Stimulated activated CD4-positive, alpha-beta T cell treated with anti-CD3 and anti-CD28 coated beads, Interleukin-2, amount 100 ng/mL, for 48 hours (primary cell): ENCODE measurements at places on chromosomes 2 and 18.

DNA sequence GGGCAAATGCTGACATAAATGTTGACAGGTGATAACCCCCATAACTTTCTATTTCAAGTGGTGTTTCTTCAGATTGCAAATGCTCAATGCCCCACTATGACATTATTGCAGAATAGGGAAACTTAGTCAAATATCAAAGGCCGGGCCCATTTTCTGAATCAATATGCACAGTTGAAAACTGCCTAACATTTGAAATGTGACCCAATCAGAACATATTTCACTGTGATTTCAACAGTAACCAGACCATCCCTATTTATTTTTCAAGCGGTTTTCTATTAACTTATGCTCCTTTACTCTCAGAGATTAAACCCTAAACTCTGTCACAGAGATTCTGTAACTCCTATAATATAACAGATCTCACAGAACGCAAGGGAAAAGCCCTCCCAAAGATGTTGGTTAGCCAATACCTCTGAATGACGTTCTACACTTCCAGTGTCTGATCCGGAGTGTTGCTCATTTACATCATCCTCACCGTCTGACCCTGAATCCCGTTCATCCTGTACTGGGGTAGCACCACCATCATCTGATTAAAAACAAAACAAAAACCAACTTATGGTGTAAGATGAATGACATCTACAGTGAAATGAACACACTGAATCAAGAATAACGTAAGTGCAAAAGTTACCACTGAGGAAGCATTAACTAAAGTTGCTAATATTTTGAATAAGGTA is 2.9 kb downstream of the IWS1 start:
- no peak for DNase-seq

- no peak for DNase-seq
Observed at GRCh38 chr2:37583402-37583801, 88.0 kb downstream of the CDC42EP3 start.

DNA sequence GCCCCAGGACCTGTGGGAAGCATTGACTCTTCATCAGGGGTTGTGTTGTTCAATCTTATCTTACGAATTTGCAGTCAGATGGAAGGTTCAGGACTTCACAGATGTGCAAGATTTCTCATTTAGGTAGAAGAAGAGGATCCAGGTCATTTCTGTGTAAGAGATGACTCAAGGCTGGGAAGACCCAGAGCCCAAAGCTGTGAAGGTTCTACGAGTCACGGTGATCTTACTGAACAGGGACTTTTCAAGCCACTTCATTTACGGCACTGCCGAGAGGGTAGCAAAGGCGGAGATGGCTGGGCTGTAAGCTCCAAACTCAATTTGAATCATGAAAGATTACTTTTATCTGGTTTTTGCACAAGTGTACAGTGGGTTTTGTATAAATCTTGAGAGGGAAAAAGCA is 228.0 kb upstream of the MEX3C start:
- DNase-seq = no peak

GRCh38 chr2:26709323-26710110 is 17.0 kb downstream of the KCNK3 start:
- DNase-seq = no peak

DNA sequence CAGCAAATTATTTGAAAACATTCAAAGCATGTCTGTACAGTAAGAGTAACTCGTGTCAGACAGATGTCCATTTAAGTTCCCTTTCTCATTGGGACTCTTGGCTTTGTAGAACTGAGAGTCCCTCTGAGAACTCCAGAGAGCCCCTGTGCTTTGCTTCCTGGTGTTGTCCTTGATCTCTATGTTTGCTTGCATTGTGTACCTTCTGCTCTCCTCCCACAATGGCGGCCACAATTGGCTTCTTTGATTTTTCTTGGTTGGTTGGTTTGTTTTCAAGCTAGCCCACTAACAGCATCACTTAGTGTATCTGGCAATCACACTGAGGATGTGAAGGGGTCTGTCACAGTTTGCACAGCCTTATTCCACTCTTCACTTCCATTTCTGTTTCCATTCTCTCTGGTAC is 15.1 kb downstream of the ASB18 start:
- no peak for DNase-seq

- DNase-seq = no peak
Observed at GRCh38 chr2:233029321-233029720, 3.2 kb upstream of the NEU2 start.

GRCh38 chr2:212034841-212035585 is 503.6 kb downstream of the ERBB4 start:
- no peak for DNase-seq

GRCh38 chr18:21183670-21184069 is 58.4 kb upstream of the GREB1L start:
- no peak for DNase-seq

DNA sequence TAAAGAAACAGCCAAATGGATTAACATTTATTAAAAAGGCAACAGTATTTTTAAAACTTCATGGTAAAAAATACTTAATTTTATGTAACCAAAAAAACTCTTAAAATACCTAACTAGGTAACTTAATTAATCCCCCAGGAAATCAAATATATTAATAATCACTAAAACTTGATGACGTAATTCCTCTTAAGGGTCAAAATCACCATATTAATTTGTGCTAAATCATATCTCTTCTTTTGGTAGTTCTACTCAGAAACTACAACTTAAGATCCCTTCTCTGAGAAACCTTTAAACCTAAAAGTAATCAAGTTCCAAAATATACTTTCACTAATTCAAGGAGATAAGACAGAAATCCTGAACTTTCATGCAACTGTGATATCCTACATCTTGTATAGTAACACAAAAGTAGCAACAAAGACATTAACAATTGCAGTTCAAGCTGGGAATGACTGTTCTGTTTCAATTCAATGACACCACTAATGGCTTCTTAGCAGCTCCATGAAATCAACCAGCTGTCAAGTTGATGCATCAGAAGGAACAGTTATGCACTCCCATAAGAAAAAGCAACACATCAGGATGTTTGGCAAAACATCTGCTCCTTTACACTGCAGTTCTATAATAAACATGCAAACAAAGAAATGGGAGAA is 4.0 kb downstream of the BAZ2B start:
- no peak for DNase-seq

GRCh38 chr2:98317214-98317613 is 29.0 kb upstream of the CNGA3 start:
- DNase-seq = no peak

- DNase-seq = no peak
Observed at GRCh38 chr2:25373269-25373981, 31.7 kb upstream of the DNMT3A start.

- DNase-seq = no peak
Observed at GRCh38 chr2:140086964-140087363, 1306.8 kb upstream of the NXPH2 start.

DNA sequence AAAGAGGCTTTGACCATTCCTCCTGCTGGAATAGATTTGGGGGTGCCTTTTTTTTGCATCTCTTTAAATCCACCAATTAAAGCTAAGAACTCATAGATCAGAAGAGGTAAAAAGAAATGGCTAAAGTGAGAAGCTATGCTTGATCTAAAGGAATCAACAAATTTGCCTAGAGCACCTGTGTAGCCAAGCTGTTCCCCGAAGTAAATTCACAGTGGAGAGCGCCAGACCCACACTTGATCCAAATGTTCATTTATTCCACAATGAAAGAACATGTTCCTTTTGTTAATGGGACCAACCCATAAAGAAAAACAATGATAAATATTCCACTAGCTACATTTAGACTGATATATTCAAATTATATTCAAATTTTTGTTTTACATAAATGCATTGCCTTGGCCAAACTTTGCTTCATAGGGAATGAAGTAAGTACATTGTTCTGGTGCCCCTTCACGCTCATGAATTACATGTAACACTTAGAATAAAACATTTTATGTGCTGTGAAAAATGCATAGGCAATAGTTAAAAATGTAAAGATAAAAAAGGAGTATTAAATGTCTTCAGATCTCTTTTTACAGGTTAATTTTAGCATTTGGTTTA is 167.4 kb downstream of the PKP4 start:
- no peak for DNase-seq

DNA sequence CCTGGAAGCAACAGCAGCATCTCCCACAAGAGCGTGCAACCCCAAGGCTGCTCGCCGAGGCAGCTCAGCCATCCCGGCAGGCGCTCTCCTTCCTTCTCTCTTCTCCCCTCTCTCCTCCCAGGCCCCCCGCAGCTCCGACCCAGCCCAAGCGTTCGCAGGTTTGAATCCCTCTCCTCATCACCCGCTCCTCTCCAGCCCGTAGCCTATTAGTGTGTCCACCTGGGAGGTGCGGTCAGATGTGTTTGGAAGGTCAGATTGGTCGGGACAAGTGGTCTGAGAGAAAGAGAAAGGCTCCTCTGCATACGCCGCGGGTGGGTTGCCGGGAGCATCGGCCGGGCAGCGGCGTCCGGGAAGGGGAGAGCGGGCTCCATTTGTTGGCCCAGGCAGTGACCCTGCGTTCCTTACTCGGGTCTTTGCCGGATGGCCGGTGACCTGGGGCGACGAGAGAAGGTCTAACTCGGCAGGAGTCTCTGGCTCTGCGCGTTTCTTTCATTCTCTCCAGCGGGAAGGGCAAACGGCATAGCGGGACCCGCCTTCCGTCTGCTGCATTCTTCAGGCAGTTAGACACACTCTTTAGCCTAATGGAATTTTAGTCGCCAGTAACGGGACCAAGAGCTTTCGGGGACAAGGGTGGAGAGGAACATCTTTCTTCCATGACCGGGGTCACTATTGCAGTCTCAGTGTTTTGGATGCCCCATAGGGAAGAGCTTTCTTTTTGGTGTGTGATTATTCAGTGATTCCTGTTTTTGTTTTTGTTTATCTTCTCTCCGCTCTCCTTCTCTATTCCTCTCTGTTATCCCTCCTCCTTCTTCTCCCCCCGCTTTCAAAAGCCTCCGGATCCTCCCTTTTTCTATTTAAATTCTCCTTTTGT is 1.1 kb upstream of the TMEFF2 start:
- DNase-seq = no peak

- no peak for DNase-seq
Observed at GRCh38 chr18:12417687-12418086, 10.0 kb downstream of the PRELID3A start.

DNA sequence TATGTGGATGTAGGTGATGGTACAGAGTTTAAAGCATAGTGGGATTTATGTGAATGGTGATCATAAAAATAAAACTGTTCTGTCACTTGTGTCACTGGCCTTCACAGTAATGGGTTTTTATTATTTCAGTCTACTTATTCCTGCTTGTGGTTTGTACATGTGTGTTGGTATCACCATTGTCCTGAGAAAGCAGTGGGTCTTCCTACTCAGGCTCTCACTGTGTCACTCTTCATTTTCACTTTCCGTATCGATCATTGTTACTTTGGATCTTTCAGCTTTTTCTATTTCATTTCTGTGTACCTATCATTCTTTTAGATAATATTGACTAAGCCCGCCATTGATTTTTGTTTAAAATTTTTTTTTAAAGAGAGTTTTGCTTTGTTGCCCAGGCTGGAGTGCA is 7.4 kb downstream of the MRPL30 start:
- DNase-seq = no peak

GRCh38 chr2:158543957-158544356 is 87.2 kb downstream of the PKP4 start:
- no peak for DNase-seq

DNA sequence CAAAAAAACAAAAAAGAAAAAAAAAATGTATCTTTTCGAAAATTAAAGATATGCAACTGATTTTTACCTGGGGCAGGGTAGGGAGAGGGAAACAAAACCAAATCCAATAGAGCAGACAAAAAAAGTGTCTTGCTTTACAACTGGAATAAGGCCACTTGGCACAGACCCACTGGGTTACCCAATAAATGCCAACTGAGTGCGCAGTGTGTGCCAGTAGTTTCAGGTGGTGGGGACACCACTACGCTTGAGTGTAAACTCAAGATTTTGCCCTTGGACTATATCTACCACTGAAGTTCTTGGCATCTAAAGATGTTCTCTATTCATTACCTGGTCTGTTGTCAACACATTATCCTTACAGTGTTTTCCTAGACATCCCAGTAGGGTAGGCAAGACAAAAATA is 16.3 kb downstream of the VPS4B start:
- DNase-seq = no peak

- DNase-seq = no peak
Observed at GRCh38 chr2:236657215-236657614, 87.6 kb downstream of the ACKR3 start.
